ENCODE measurements at places on chromosomes 7 and 10.
A peak's percentile ranks its signal among the peaks of the same experiment; 100 is the strongest.

DNA sequence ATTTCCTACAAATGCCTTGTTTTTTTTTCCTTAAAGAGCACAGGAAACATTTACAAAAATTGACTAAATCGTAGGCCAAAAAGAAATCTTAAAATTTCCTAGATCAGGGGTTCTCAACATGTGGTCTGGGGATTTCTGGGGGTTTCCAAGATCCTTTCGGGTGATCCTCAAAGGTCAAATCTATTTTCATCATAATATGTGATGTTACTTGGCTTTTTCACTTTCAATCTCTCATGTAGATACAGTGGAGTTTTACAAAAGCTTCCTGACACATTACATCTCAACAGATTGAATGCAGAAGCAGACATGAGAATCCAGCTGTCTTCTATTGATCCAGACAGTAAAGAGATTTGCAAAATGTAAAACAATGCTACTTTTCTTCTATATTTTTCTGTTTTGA, 497.3 kb downstream of the INHBA start:
- DNase-seq = no peak

GRCh38 chr10:123144697-123145541, 3.0 kb upstream of the HMX2 start:
- no peak for DNase-seq

DNA sequence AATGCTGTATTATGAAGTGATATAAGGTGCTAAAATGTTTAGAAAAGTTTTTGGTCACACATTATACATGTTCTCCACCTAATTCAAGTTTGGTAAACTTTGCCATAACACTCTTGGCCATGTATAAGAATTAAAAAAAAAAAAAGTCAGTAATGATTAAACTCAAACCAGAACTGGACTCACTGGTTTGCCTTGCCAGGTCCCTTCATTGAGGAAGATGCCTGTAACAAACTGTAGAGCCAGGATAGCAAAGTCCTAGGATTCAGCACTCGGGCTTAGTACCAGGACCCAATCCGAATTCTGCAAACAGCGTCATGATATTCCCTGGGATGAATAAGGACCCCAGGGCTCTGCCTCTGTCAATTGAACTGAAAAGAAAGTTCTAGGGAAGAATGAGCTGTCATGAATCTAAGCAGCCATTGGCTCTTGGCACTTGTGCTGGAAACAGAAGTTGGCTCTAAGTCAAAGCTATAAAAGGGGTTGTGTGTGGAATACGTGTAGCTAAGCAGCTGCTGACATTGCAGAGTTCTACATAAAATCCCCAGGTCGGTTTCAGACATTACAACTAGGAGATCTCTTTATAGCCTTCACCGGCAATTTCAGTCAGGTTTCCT, 216.9 kb downstream of the C7orf25 start:
- no peak for DNase-seq

- no peak for DNase-seq
These were observed 44.2 kb upstream of the PTER start for GRCh38 chr10:16392531-16393069.

DNA sequence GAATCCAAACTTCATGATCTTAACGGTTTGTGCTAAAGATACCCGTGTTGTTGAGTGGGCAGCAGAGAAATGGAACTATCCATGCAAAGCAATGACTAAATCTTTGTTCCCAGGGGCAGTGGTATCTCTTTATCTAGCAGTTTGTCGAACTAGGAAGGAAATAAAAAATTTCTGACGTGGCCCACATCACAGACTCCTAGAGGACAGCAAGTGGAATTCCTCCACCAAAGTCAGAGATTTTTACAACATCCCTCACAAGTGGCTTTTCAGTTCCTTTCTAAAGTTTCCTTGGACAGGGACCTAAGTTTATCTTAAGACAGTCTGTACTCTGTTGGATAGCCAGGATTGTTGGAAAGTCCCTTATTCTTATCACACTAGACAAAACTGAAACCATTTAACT, 136.0 kb downstream of the RAPGEF5 start:
- no peak for DNase-seq

DNA sequence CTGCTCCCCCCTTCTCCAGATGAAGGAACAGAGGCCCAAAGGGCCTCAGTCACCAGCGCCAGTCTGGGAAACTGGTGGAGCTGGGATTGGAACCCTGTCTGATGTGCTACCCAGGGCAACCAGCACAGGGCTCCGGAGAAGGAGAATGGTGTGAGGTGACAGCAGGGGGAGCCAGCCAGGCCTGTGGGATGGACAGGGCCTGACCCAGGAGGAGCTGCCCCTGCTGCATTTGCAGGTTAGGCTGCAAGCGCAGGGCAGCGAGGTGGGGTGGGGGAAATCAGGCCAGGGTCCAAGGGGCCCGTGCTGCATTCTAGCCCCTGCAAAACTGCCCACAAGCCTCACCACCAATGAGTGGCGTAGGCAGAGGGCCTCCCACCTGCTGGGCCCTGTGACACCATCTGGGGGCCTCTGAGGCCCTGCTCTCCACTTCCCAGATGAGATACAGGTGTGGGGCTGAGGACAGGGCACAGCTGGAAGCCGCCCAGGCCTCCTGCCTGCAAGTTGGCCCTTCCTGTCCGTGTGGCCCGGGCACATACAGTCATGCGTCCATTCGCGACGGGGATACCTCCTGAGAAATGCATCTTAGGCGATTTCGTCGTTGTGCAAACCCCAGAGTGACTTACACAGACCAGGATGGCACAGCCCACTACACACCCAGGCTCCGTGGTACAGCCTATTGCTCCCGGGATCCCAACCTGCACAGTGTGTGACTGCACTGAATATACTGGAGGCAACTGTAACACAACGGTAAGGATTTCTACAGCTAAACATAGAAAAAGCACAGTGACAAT, 45.3 kb downstream of the RASGEF1A start:
- DNase-seq = no peak

GRCh38 chr7:149293946-149294633, 32.1 kb downstream of the ZNF783 start:
- no peak for DNase-seq

- no peak for DNase-seq
These were observed 1.6 kb downstream of the AHR start for GRCh38 chr7:17300012-17300411.

- DNase-seq = no peak
These were observed 74.6 kb downstream of the WAPL start for GRCh38 chr10:86446987-86447386.

- no peak for DNase-seq
These were observed 84.9 kb upstream of the SEC61G start for GRCh38 chr7:54843841-54844355.

DNA sequence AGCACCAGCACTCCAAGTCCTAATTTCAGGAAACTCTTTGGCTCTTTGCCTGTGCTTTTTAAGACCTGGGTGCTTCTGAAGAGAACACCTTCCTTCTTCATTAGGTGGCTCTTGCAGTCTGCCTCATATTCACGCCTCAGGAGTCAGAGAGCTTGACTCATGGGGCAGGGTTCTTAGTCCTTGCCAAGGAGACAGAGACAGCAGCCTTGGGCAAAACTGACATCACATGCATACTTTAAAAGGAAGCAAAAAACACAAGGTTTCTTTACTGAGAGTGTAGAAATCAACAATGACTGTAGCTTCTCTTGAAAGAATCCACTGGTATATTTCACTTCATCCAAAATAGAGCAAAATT, 780.6 kb downstream of the INHBA start:
- no peak for DNase-seq

DNA sequence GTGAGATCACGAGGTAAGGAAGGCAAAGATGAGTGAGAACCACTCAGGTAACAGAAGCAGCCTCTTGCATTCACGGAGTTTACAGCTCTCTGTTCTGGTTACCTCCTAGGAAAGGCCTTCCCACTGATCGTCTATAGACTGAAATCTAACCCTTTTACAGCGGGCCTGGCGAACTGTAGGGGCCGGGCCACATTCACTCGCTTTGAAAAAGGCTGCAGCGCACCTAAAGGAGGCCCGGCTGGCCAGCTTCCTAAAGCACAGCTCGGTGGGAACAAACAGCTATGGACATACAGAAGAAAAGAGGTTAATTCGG, 565 bp downstream of the ATP5MK start:
- no peak for DNase-seq

DNA sequence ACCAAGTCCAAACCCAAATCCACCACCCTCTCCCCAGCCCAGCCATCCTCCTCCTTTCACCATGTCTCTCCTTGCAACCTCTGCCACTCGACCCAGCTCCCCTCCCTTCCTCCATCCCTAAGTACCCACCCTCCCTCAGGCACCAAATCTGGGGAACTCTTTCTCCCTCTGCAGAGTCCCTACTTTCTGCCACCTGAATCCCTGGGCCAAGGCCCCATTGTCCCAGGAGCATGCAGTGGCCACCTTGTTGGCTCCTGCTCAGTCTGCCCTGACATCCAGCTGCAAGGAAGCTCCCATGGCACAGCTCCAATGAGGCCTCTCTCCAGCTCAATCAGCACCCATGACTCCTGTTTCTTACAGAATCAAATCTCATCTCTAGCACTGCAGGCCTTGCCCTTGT, 5.5 kb upstream of the UNC5B start:
- no peak for DNase-seq

DNA sequence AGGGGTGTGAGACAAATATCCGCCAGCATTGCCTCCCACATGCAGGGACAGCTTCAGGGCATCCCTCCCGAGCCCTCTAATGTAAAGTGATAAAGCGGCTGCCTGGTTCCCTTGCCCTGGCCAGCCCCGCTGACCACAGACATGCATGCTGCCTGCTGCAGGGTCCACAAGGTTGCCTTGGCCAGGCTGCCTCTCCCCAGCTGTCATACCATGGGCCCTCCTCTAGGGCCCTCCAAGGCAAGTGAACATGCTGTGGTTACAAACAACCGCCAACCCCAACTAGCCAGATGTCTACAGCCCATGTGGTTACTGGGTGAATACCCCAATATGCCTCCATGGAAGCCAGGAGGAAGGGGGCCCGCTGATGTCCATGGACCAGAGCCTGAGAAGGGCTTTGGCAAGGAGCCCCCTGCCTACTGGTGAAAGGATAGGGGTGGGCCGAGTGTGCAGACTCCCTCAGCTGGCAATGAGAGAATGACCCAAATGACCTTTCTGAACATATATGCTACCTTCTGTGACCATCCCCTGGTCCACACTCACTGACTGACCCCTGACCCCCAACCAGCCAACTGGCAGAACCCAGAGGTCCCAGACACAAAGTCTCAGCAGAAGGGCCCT, 37.4 kb downstream of the GRID1 start:
- no peak for DNase-seq

DNA sequence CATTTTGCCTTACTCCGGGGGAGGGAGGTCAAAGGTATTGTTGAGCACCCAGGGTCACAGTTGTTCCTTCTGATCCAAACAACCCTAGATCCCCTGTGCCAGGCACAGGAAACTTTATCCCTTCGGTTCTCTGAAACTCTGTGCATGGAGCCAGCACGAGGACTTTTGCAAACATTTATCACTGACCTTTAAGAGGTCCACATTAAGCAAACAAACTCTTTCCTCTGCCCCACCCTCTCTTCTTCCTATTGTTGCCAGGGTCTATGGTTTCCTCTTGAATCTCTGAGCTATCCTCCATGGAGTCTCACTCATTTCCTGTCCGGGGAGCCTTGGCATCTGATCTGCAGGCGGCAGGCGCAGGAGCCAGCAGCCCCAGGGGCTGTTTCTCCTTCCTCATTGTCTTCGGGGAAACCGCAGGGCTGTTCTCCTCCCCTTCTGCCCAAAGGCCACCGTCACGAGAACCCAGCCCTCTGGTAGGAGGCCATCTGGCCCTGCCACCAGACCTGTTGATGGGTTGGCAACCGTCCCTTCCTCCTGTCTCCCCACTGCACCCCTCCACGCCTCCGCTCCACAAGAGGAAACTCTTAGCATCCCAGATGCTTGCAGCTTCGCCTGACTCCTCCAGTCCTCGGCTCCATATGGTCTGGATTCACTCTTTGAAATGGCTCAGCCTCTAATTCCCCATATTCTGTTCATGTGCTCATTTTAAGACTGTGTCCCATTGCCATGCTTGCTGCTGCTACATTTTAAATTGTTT, 327.3 kb upstream of the NRP1 start:
- no peak for DNase-seq

DNA sequence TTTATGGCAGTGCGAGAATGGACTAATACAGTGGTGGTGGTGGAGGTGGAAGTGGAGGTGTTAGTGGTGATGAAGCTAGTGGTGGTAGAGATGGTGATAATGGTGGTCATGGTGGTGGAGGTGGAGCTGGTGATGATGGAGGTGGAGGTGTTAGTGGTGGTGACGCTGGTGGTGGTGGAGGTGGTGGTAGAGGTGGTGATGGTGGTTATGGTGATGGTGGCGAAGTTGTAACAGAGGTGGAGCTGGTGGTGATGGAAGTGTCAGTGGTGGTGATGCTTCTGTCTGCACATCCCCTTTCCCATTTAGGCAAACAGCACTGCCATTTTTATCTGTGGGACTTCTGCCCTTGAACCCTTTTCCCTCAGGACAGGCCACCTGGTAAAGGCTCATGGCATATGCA, 7.4 kb upstream of the PTPRN2 start:
- no peak for DNase-seq

- no peak for DNase-seq
These were observed 61.2 kb upstream of the LRRN3 start for GRCh38 chr7:111029574-111030251.

- DNase-seq = no peak
These were observed 5.1 kb downstream of the DPY19L1 start for GRCh38 chr7:35032166-35032565.

DNA sequence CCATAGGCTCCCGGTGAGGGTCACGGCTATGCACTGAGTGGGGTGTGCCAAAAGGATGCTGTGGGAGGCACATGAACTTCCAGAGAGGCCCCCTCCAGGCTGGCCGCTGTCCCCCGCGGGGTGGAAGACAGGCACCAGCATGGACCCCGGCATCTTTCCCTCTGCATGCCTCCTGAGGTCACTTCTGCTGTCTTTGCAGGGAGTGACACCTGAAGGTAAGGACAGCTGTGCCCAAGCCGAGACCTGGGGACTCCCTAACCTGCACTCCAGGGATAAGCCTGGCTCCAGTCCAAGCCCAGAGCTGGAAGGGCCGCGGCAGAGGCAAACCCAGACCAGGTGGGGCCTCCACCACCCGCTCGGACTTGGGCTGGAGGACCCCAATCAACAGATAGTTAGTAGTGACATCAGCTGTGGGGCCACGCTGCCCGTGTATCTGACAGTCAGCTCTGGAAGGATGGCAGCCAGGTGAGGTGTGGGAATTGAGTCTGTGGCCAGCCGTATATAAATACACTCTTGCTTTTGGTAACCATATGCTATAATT, 340.7 kb upstream of the MKI67 start:
- DNase-seq = no peak

- no peak for DNase-seq
These were observed 937 bp downstream of the STEAP1 start for GRCh38 chr7:90155206-90155605.

GRCh38 chr7:128172963-128173362, 68.1 kb upstream of the LEP start:
- DNase-seq = no peak

GRCh38 chr10:21212348-21212747, 313.1 kb downstream of the SKIDA1 start:
- DNase-seq = no peak

- DNase-seq = peak; percentile 69
These were observed at the start of gene POLR3A for GRCh38 chr10:78029269-78030226. POLR3A (minus strand) TSS chr10:78029515; CDS start chr10:78029407, 108 bp downstream.

DNA sequence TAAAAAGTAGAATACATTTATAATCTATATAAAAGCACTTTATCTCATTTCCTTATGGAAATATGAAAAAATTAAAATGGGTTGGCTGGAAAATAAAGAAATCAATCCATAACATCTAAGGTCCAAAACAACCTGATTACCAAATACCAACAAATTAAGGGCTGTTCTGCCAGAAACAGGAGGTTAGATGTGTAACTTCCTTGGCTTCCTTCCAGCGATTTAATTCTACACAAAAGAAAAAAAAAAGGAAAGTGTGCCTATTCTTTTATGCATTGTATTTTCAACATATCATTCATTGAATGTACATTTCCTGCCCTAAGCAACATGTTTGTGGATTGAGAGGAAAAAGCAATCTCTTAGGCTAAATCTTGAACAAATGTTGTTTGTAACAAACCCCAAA, 36.2 kb upstream of the USP6NL start:
- no peak for DNase-seq

Measured in SW 1271 (cell line).